NCI-H446 treated with DMSO at 0.1 percent for 48 hours (cell line): ENCODE measurements at places on chromosomes 6 and 20.

DNA sequence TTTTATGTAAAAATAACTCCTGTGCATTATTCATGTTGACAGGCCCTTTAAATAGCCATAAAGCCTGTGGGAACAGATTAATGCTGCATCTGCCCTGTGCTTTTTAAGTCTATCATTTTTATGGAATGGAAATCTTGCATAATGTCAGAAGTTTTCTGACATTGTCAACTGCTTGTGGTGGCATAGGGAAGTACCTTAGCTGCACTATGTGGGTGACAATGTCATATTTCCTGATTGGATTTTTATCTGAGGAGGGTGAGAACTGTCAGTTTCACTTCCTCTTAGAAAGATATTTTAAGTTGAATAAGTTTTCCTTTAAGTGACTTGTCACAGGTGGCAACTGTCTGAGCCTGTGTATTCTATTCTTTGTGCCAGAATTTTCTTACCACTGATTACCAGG lies 267.9 kb downstream of the PLCB1 start:
- DNase-seq: no peak

DNA sequence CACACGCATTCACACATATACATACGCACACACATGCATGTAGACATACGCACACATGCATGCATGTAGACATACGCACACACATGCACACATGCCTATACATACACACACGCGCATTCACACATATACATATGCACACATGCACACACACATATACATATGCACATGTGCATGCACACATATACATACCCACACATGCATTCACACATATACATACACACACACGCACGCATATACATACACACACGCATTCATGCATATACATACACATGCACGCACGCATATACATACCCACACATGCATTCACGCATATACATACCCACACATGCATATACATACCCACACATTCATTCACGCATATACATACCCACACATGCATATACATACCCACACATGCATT lies 80.5 kb downstream of the WDR27 start:
- no peak for DNase-seq

- no peak for DNase-seq
These were observed 12.3 kb upstream of the COL9A1 start for GRCh38 chr6:70315079-70315751.

GRCh38 chr6:1584996-1585668 lies 24.6 kb upstream of the FOXC1 start:
- DNase-seq: no peak

GRCh38 chr6:38153076-38153797 lies 333.7 kb downstream of the ZFAND3 start:
- DNase-seq: no peak

DNA sequence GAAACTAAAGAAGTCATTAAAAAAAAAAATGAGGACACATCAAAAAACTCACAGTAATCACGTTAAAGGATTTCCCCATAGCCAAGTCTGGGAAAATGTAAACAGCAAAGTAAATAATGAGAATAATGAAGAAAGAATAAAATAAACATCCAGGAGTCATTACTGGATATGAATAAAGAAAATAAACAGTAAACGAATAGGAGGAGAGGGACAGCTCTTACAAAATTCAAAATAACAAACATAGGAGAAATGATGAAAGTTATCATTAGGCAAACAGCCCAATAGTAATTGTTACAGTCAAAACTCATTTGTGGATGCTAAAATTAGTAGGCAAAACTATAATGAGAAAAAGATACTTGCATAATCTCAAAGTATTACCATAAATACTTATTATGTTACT lies 8.0 kb upstream of the UBD start:
- DNase-seq: no peak

DNA sequence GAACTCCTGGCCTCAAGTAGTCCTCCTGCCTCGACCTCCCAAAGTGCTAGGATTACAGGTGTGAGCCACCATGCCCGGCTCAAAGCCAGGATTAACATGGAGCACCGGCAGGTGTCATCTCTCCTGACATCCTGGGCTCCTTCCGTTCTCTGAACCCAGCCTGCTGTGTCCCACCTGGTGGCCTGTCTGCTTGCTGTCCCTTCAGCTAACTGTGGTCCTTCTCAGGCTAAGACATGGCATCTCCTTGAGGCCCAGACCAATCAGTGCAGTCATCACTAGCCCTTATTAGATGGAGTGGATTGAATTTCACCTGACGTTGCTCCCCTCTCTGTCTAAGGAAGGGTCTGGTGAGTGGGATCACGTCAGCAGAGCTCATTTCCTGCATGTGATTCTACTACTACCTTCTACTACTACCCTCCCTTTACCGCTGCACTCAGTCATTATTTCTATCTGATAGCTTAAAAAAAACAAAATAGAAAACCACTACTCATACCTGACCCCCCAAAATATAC lies 28.0 kb upstream of the SYNJ2 start:
- DNase-seq: no peak

DNA sequence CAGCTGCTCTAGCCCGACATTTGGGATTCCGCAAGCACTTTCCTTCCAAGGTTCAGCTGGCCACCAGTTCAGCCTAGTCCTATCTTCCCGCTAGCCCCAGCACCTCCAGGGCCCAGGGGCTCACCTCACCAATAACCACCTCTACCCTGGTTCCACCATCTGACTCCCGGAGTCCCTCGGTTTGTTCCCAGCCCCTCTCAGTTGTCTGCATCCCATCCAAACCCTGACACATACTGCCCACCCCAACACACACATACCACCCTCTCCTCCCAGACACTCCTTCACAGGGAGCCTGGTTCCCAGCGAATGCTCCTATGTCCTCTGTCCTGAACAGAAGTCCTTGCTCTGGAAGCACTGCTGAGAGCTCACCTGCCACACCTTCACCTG lies 418 bp downstream of the TNXB start:
- DNase-seq: no peak

GRCh38 chr6:46184114-46184513 lies 13.3 kb upstream of the ENPP5 start:
- DNase-seq: no peak

GRCh38 chr20:64145458-64146300 lies 18.6 kb upstream of the MYT1 start:
- DNase-seq: no peak

DNA sequence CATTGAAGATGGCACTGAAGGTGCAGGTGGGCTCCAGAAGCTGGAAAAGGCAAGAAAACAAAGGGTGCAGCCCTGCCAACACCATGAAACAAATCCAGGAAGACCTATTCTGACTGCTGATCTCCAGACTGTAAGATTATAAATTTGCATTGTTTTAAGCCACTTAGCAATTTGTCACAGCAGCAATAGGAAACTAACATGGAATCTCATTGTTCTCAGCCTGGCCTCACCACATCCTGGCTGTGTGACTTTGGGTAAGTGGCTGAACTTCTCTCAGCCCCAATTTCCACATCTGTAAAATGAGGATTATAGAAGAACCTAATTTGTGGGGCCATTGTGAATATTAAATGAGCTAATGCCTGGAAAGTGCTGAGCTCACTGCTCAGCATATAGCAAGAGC lies 160.4 kb upstream of the MAFB start:
- DNase-seq: no peak

DNA sequence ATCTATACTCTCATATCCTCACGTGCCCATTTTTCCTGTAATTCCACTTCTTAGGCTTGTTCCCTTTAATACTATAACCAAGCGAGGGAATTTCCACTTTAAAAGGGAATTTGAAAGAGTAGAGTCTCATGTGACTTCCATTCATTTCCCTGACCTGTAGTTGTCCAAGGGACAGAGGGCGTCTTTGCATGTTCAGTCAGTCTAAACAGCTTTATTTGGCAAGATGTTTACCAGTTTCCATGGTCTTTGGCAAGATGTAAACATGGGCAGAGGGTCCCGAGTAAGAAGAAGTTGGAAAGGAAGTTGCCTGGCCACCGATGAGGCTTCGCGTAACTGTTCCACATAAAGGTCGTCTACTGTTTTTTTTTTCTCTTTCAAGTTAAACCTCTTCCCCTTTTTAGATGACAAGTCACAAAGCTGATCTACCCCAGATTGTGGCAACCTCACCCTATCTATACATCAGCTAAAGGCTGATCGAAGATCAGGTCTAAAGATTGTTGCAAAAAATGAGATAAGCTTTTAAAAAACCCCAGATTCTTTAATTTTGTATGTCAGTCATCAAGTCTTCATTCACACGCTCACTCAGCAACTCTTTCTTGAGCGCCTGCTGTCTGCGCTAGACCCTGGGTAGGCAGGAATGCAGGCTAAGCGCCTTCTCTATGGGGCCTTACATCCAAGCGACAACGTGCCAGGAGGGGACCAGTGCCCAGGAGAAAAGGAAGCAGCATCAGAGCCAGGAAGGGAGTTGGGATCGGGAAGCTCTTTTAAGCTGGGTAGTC lies 31.7 kb upstream of the CCR6 start:
- DNase-seq: no peak

DNA sequence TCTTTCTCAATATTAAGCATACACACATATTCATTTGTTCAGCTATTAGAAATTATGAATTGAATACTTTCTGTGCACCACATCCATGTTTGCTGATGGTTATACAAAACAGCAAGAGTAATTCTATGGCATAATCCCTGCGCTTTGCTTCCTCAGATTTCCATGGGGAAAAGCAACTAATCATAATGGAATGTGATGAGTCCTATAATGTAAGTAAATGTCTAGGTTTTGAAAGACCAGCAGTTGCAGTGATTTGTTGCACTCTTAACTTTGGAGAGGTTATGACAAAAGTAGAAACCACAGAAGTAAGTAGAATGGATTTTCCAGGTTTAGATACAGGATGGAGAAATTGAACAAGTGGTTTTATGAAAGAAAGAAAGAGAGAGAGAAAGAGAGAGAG lies 652.1 kb downstream of the CBLN4 start:
- no peak for DNase-seq

GRCh38 chr6:12286373-12287110 lies 3.6 kb upstream of the EDN1 start:
- no peak for DNase-seq

DNA sequence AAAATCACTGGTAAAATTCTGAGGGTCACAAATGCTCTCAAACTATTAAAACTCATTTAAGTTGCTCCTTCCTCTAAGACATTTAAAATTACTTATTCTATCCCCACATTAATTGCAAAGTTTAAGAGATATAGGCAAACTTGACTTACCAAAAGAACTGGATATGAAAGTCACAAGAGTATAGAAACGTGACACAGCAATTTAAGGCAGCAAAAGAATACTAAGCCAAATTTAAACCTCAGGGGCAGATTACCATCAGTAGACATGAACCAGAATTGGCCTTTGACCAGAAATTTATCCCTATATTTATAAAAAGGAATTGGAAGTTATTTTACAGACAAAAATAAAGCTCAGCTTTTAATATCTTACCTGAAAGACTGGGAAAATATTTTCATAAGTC lies 56.0 kb downstream of the MAP3K7 start:
- no peak for DNase-seq

DNA sequence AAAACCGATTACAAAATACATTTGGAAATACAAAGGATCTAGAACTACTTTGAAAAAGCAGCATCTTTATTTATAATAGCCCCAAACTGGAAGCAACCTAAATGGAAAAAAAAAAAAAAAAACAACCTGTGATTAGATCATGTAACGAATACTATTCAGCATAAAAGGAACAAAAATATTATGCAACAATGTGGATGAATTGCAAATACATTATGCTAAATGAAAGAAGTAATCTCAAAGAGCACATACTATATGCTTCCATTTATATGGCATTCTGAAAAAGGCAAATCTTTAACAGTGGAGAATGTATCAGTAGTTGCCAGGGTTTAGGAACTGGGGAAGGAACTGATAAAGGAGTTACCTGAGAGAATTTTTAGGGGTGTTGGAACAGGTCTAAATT lies 28.9 kb downstream of the IRAK1BP1 start:
- DNase-seq: no peak

GRCh38 chr6:25142506-25142905 lies 136.7 kb upstream of the CARMIL1 start:
- no peak for DNase-seq

DNA sequence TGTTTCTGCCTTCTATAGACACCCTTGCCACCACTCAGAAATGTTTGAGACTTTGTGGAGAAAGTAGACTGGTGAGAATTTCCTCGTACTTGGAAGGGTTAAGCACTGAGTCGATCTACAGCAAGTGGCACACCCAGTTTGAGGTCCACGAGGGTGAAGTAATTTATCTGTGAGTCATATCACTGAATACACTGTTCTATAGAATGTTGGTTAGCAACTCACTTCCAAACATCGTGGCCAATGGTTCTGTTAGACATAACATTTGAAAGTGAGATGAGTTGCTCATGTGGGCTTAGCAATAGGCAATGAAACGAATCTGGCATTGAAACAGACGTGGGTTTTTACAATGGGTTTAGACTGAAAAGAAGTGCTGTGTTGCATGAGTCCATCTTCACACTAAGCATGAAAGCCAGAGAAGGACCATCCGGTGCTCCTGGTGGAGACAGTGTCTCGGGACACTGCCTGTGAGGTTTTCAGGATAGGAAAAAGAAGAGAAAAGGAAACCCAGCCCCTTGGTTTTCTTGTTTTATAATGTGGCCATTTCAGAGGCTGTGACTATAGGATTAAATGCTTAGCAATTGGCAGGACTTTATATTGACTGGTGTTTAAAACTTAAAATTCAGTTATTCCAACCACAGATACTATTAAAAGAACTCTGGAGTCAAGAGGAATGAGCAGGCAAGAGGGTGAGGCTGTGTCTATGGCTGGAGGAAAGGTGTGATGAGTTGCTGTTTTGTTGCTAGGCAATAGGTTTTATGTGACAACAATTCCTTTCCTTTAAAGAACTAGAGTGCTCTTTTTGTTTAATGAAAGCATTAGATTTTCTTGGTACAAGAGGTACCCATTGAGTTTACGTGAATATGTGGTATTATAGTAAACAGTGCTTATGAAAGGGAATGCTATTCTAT lies 31.0 kb upstream of the EZR start:
- DNase-seq: no peak

DNA sequence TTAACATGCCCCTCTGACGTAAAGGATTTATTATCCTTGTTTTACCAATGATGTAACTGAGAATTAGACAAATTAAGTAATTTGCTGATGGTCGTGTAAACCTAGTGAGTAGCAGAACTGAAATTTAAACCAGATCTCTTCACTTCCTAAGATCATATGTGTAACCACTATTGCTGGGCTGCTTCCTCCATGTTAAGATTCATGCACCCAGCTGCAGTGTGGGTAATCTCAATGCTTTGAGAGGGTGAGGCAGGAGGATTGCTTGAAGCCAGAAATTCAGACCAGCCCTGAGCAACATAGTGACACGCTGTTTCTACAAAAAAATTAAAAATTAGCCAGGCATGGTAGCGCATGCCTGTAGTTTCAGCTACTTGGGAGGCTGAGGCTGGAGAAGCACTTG lies 97.9 kb downstream of the L3MBTL3 start:
- DNase-seq: no peak
